ENCODE measurements at places on chromosomes 3 and 15.

DNA sequence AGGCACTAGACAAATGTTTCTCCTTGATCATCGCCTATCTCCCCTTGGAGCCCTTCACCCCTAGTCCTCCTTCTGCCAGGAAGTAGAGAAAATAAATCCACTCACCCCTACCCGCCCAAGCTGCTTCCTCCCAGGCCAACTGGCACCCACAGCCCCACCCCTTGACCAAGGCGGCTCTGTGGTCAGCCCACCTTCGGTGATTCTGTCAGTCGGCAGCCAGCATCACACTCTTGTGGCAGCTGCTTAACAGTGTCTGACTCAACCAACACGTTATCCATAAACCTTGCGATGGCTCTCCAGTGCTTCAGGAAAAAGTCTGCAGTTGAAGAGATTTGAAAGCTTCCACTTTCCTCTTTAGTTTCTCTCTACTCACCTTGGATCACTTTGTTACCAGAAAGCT lies 7.6 kb downstream of the SHF start:
- no peak for DNase-seq

DNA sequence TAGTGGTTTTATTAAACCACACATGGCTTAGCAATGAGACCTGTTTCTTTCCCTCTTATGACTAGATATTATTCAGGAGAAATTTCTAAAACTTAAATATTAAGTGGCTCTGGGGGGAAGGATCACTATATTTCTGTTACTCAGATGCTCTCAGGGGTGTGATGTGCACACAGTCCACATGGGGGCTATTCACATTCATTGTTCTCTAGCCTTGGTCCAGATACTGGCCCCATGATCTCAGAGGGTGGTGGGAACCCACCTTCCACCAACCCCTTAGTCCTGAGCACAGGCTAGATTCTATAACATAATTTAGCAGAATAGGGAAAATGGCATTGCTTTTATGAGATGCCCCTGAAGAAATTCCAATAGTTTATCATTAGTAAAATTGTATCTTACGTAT lies 149.0 kb upstream of the ST8SIA2 start:
- DNase-seq, result no peak

DNA sequence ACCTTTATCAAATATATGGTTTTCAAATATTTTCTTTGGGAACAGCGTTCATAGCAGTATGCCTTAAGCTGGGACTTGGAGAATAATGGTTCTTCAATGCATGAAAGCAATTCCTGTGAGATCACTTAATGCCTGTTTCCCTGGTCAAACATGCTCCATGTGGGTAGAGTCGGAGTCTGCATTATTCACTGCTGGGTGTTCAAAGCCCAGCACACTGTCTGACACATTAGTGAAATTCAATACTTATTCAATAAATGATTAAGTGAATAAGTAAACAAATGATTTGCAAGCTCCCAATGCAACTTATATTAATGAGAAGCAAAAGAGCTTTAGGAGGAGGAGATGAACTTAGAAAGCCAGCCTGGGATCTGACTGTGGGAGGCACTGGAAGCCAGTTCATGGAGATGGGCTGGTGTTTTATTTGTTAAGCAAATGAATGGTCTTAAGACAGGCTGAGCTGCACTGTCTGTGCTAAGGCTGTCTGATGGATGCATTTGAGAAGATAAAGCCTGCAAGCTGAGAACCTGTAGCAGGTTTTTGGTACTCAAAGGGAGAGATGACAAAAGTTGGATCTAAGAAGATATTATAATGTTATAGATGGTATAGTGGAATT lies 490.8 kb downstream of the MCTP2 start:
- no peak for DNase-seq

GRCh38 chr15:78396976-78397375 lies 41.0 kb upstream of the IREB2 start:
- DNase-seq, result no peak

DNA sequence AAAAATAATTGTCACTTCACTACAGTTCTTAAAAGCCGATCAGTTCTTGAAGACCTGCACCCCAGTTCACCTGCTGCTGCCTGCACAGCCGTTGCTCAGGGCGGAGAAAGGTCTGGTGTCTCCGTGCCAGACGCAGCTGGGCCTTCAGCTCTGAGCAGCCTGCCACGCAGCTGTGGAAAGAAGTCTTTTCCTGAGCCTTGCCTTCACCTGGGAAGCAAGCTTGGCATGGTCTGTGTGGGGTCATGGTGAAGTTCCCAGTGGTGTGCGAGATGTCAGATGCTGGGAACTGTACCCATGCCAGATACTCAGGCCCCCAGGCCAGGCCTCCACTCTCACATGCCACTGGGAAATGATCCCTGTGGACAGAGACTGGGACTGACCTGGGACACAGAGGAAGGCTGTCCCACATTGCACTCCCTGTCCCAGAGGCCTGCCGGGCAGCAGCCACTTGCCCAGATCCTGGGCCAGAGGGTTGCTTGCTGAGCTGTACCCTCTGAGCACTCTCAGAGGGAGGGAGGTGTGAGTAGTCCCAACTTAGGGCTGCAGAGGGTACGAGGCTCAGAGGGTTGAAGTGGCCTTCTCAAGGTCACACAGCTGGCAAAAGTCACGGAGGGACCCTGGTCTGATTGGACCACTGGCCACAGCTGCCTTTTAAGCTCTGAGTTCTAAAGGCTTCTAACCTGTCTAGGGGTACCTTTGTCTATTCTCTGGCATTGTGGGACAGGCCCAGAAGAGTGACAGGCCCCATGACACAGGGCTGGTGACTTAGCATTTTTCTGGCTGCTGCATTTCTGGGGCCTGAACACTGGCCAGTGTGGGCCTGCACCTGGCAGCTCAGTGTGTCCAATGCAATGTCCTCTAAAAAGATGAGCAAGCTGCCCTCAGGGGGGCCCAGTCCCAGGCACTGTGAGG lies 55.4 kb downstream of the KLF13 start:
- no peak for DNase-seq

DNA sequence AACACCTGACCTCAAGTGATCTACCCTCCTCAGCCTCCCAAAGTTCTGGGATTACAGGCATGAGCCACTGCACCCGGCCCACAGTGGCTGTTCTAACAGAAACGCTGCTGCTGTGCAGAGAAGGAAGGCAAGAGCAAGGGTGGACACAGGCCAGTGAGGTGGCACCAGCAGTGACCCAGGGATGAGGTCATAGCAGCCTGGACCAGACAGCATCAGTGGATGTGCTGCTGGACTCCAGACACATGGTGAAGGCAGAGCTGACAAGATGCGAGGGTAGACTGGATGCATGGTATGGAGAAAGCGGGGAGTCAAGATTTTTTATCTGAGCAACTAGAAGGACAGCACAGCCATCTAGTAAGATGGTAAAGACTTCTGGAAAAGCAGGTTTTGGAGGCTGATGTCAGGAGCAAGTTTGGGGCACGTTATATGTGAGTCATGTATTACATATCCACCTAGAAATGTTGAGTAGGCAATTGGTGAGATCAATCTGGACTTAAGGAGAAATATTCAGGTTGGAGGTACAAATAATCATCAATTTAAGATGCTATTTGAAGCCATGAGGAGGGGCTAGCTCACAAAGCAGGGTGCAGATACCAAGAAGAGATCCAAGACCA lies 22.1 kb upstream of the TJP1 start:
- no peak for DNase-seq

DNA sequence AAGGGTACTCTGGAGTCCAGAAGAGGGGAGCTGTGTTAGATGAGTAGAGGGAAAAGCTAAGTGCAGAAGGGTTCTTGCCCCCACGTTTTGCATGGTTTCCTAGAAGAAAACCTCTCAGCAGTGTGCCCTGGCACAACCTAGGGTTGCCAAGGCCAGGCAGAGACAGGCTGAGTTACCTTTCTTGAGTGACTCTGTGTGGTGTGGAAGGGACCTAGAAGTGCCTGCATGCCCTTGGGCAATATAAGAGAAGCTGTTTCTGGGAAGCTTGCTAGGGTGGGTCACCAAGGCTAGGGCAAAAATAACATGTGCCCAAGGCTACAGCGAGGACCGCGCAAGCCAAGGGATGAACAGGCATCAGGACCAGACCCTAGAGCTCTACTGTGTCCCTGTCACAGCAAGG lies 3.4 kb upstream of the SAMD7 start:
- no peak for DNase-seq

GRCh38 chr3:13480340-13481318 lies 523 bp downstream of the HDAC11 start:
- no peak for DNase-seq

DNA sequence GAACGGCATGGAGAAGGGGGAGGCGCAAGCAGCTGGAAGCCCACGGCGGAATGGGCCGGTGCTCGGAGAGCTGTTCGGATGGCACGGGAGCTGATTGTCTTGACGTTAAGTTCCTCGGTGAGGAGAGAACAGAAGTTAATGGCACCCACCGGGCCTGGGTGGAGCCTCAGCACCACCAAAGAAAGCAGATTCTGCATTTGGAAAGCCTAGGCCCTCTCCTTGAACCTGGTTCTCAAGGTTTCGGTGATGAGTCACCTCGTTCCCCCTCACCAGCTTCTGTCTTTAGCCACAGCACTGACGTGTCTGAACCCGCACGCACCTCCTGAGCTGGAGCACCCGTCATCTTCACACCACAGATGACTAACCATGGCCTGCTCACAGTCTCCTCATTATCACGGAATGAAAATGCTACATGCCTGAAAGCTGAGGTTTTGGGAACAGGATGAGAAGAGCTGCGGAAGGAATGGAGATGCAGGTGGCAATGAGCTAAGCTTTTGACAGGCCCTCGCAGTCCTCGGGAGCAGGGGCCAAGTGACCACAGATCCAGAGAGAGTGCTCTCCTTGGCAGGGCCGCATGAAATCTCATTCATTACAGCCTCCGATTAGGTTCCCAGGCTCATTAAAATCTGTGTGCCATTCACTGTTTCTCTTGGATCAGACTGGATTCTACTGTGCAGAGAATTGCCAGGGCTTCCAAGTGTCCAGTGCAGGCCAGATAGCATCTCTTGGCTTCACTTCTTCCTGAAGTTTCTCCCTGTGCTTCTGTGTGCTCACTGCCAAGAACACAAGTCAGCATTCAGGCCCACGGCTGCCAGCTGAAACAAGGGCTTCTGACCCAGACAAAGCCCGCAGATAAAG lies 96.3 kb upstream of the DLG1 start:
- peak; percentile 53 for DNase-seq

DNA sequence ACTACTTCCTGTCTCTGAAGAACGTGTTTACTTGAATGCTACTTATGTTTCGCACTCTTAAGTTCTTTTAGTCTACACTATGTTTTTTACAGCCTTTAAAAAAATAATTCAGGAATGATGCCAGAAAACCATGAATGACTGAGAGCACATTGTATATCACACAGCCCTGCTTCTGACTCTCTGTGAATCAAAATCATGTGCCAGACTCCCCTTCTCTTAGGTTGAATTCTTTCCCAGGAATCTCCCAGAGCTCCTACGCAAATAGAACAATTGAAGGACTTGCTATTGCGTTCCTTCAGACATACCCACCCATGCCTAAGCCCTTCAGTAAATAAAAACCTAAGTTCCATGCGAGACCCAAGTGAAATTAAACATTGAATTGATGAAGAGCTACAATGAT lies 782.0 kb upstream of the ALCAM start:
- no peak for DNase-seq

DNA sequence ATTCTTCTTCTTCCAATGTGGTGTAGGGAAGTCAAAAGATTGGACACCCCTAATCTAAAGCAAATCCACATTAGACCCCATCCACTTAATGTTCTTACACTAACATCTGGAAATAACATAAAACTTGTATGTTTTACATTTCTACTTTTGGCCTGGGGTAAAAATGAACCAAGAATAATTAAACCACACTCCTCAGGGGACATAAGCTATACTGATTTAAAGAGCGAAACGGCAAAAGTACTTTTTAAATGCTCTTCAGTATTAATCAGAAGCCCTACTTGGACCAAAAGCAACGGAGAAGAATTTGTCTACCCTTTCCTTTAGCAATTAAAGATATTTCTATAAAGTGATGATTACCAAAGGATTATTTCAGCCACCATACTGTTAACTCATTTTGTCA lies 123.9 kb downstream of the TMCC1 start:
- DNase-seq, result no peak

DNA sequence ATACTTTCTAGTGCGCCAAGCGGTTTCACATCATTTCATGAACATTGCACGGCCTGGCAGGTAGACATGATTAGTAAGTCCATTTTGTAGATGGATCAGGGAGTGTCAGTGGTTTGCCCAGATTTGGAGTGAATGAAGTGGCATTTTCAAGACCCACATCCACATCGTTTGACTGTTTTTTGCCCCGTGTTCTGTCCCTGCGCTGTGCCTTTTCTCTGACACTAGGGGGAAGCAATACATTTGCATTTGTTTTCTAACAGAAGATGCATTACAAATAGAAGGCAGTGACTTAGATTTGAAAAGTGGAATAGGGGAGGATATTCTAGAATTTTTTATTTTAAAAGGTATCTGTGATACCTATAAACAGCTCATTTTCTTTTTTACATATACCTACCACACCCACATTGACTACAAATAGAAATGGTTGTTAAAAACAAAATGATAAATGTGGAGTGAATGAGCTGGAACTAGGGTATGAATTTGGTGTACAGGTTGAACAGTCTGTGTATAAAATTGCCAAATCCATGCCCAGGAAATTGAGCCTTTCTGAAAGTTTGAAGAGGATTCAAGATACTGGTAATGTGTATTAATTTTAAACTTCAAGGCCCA lies 98.0 kb downstream of the USP13 start:
- DNase-seq, result no peak

- peak; percentile 44 for DNase-seq
Observed at GRCh38 chr3:197847866-197848401, 56.9 kb downstream of the LRCH3 start.

- no peak for DNase-seq
Observed at GRCh38 chr3:52341123-52341522, 25.0 kb downstream of the DNAH1 start.

DNA sequence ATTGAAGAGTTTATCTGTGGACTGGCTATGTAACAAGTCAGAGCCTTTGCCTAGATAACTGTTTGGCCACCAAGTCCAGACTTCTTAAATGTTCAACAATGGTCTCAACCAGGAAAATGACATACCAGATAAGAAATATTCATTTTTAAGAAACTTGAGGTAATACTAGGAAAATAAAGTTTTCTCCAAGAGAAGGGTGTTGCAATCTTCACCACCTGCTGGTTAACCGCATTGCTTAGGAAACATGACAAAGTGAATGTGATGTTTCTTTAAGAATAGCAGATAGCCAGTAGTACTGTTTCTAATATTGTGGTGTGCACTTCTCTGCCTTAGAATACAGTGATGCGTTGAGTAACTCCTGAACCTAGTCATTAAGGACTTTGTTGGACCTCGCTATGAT lies 321.5 kb upstream of the CADM2 start:
- no peak for DNase-seq

DNA sequence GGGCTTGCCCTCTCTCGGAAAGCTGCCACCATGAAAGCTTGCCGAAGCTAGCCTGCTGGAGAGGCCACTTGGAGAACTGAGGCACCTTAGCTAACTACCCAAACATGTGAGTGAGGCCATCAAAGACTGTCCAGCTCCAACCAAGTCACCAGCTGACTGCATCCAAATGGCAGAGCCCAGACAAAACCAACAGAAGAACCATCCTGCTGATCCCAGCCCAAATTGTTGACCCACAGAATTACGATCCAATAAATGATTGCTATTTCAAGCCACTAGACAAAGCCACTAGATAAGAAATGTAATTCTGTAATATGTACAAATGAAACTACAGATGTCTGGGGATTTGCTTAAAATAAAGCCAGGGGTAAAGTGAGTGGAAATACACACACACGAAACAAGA lies 109.8 kb upstream of the TRPM1 start:
- no peak for DNase-seq
